Endothelial cell (in vitro differentiated cells): ENCODE measurements at places on chromosomes 4 and X. TPM values are rescaled to one million over a fixed set of nuclear protein-coding genes. Genes with fewer than 3 reads are reported as not detected.

GRCh38 chr4:33334416-33334815, 2614.2 kb downstream of the PCDH7 start:
- no peak for DNase-seq

DNA sequence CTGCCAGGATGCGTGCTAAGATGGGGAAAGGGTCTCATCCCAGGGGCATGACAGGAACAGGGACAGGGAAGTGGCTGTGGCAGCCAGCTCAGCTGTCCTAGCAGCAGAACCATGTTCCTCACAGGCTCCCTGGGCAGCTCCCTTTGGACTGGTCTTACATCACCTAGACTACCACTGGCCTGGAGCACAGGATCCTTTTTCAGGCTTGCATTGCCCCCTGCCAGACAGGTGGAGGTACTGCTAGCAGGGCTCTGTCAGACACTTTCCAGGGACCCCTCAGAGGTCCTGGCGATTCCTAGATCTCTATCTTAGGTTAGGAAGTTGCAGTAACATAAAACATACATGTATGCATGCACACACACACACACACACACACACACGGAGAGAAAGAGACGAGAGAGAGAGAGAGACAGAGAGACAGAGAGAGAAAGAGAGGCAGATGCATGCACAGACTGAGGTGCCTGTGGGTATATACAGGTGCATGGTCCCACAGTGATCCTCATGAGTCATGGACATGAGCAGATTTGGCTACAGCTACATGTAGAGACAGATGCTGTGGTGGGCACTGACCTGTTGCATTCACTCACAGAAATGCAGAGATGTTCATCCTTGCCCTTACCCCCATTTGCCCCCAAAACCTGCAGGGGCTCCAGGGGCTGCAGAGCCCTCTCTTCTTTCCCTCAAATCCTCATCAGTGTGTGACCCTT, 63.6 kb downstream of the STARD8 start:
- DNase-seq = no peak

GUCY1A1 gene
- total RNA-seq = not detected

SCML2 gene
- 26.0 TPM for total RNA-seq

DNA sequence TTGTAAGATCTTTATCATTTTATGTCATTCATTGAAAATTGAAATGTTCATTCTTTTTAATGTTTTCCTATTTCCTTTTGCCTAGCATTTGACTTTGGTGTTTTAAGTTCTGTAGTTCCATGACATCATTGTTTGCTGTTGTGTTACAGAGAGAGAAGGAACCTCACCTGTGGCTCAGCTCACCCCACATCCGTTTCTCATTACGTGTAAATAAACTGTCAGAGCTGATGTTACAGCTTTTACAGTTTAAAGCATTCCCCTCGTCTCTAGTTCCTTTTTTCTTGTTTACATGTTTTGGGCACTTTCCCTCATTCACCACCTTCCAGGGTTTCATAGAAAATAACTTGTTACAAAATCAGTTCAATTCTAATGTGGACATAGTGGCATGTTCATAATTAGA, 137.2 kb downstream of the FNIP2 start:
- DNase-seq = no peak

DNA sequence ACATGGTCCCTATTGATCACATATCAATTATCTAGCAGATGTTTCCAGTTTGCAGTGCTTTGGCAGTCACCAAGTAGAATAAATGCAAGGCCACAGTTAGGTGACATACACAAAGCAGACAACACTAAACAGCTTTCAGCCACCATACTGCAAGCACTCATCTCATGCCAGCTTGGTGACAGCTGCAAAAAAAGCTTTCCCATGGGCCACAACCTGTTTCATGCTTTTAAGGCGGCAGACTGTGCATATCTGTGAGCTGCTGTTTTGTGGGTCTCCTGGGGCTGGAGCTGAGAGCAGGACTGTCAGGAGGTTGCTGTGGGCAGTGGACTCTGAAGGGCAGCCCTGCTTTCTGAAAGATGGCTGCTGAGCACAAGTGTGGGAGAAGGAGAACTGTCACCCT, 82.6 kb downstream of the FHDC1 start:
- no peak for DNase-seq

DNA sequence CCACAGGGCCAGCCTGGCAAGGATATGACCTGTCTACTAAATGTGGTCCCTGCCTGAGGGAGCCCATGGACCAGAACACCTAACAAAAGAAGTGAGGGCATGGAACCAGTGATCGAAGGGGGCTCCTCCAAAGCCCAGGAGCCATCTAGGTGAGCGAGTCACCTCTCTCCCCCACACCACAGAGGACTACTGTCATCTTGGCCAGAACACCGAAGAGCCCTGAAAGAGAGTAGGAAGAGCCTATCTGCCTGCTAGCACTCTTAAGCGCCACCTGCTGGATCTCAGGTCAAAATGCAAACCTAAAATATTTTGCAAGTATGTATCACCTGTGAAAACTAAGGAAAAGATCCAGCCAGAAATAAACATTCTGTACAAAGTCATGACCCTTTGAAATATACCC, 137.9 kb upstream of the ZXDB start:
- DNase-seq = peak; percentile 5

DNA sequence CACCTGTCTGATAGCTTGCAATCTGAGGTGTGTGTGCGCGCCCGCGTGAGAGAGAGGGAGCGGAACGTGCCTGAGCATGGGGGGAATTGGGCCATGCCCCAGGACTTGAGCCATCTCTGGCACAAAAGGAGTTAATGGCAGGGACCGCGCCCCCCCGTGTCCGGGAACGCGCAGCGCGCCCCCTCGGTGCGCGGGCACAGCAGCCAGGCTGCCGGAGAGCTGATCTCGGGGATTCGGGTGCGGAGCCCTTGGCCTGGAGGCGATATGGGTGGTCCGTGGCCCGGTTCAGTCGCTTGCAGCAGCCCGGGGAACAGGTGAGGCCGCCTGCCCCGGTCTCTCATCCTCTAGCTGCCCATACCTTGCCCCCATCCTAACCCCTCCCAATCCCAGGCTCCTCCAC, at the start of gene NLGN3:
NLGN3 (plus strand) TSS at position 191 of the 400 bp plus-strand sequence. CDS start 2,909 bp downstream, outside the sequence.
- DNase-seq = no peak

RBBP7 gene
- total RNA-seq = 112 TPM

DNA sequence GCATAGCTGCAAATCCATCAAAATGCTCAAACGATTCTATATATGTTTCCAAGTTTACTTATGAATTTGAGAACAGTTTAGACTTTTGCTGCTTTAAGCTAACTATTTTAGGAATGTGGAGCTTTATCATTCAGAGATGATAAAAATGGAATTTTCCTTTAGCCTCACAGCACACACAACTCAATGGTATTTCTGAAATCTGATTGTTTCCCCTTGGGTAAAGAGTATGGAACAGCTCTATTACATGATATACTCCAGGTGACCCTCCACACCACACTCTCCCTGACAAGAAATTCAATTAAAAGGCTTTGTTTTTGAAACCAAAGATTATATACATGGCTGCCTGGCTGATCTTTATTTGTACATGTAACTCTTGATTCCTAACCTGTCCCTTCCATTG, 120.0 kb downstream of the LUZP4 start:
- no peak for DNase-seq

GRCh38 chr4:77605210-77605902, at the start of gene CXCL13:
CXCL13 (plus strand) TSS chr4:77605820; CDS start chr4:77605866, 46 bp downstream.
- no peak for DNase-seq

- DNase-seq = no peak
These were observed 51.7 kb downstream of the SLC7A11 start for GRCh38 chr4:138190452-138190858.

DNA sequence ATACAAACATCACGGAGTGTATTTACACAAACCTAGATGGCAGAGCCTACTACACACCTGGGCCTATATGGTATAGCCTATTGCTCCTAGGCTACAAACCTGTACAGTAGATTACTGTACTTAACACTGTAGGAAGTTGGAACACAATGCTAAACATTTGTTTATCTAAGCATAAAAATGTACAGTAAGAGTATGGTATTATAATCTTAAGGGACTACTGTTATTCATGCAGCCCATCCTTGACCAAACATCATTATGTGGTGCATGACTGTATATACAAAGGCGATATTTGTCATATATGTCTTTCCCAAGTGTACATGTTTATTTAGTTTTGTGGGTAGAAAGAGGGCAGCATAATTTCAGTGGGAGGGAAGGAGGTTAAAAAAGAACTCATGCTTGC, 177.7 kb upstream of the FSTL5 start:
- DNase-seq = no peak

SPANXD gene
- total RNA-seq = not detected

DNA sequence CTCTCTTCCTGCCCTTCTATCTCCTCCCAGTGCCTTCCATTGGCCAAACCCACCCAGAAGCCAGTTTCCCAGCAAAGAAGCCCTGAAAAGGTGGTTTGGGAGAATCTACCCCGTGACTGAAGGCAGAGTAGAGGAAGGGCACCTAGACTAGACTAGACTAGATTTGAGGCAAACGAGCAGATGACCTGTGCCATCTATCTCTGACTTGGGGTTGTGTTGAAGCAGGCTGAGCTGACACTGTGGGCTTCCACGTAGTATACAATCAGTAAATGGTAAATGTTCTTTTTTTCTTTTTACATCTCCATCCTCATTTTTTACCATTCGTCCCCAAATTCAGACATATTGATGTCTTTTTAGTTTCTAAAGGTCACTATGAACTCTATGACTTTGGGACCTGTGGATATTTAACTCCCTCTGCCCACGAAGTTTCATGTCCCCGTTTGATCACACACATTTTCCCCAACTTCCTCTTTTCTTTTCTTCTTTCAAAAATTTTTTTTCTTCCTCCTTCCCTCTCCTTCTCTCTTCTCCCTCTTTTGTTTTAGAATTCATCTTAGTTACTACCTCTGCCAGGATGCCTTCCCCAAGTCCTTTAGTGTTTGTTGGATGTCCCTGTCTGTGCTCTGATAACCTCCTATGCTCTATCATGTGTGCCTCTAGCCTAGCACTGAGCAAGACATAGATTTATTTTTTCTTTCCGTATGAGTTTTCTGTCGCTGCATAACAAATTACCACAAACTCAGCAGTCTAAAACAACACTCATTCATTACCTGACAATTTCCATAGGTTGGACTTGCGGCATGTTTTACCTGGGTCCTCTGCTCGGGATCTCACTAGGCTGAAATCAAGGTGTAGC, 6.2 kb upstream of the AFF1 start:
- no peak for DNase-seq

SPANXA1 gene
- not detected for total RNA-seq

DNAAF6 gene
- total RNA-seq = 1.2 TPM

- DNase-seq = no peak
These were observed 17.3 kb upstream of the UVSSA start for GRCh38 chr4:1329408-1330371.

DNA sequence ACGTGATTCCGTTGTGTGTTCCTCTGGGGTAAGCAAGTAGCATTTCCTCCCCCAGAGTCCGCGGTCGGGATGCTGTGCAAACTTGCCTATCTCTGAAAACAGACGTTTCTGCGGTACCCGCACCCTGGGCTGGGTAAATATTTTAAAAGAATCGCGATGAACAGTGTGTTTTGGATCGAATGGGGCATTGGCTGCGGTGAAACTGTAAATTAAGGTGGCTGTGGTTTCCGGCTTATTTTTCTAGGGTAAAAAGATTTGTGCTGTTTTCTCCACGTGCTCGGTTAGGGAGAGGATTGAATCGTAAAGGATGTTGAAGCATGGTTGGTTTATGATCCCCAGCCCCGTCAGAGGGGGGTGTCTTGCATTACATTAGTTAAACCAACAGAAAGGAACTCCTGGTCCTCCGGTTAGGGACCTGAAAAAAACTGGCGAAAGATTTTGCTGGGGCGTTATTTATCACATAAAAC, 1.2 kb downstream of the HHIP start:
- peak; percentile 13 for DNase-seq

MAGEA2 gene
- total RNA-seq = 3.5 TPM

DNA sequence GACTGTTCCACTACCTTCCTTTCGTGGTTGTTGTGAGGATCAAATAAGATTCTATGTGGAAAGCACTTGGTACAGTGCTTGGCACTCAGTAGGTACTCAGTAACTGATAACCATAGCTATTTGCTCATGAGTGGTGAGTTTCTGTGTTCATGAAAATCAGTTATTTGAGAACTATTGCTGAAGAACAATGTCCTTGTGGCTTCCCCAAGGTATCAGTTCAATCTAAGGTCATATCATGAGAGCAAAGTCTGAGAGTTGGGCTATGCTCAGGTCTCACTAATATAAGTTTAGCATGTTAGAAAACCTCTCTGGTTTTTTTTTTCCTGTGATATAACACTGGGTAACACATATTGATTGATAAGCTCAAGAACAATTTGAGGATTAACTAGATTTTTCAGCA, 147.8 kb downstream of the GRIA3 start:
- no peak for DNase-seq

HSFX4 gene
- not detected for total RNA-seq

GRCh38 chrX:70552130-70552704, 107.6 kb downstream of the DLG3 start:
- DNase-seq = no peak

GATA1 gene
- not detected for total RNA-seq

- no peak for DNase-seq
These were observed 77.6 kb downstream of the PRKG2 start for GRCh38 chr4:81137446-81137845.

BEND2 gene
- total RNA-seq = not detected

ADH1A gene
- not detected for total RNA-seq

GRCh38 chr4:163587867-163588266, 93.4 kb downstream of the TMA16 start:
- no peak for DNase-seq

DNA sequence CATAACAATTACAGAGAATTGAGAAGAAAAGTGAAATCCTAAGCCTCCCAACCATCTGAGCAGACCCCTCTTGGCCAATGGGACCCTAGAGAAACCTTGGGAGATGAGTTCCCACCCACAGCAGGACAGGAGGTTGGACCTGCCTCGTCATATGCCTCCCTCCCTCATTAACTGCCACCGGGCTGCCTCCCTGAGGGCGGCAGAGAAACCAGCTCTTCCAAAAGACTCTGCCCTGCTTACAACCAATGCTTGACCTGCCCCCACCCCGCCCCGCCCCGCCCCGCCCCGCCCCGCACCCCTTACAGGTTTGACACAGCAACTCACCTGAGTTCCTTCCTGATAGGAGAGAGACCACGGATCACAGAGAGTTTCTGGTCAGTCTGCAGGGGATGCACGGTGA, 86.1 kb downstream of the ADRA2C start:
- no peak for DNase-seq

DNA sequence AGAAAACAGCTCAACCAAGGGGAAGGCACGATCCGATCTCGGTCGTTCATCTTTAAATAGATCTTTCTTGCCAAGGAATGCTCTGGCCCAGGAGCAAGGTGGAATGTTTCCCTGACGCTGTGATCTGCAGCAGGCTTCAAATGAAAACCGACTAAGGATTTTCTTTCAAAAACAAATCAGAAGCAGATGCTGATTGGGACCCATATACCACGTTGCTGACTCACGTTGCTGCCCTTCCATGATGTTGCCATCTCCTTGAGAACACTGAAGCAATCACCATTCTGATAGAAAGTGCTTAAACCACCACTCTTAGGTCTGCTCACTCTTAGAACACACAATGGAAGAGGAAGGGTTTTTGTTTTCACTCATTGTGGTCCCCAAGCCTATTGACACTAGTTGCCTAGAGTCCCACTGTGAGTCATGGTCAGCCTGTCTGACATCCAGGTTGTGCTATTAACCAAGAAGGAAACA, 26.1 kb downstream of the LAMTOR3 start:
- DNase-seq = no peak

SMIM31 gene
- total RNA-seq = not detected

- no peak for DNase-seq
These were observed 10.8 kb upstream of the CITED1 start for GRCh38 chrX:72316408-72317110.
